ENCODE measurements at places on chromosomes 12 and 14.

- no peak for DNase-seq
These were observed 277.4 kb upstream of the SOX5 start for GRCh38 chr12:24226745-24227350.

GRCh38 chr14:95464514-95464913 lies 51.9 kb downstream of the SYNE3 start:
- DNase-seq: no peak

GRCh38 chr12:6167327-6168280 lies 32.6 kb upstream of the CD9 start:
- no peak for DNase-seq

DNA sequence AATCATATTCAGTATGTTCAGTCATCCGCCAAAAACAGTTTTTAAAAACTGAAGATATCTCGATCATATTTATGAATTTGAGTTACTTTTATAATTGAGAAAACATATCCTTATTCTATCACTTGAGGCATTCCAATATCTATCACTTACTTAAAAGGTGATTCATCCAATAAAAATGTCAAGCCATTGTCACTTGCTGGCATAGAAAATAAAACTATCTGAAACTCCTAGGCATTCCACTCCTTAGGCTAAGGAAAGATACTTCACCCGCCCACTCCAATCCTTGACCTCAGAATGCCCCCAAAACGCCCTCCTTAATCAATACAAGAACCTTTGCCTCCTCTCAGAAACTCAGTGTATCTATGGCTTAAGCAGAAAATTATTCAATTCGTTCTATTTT lies 51.3 kb upstream of the AMIGO2 start:
- DNase-seq: no peak

GRCh38 chr14:104139460-104140212 lies 1.2 kb downstream of the KIF26A start:
- DNase-seq: peak; percentile 36

DNA sequence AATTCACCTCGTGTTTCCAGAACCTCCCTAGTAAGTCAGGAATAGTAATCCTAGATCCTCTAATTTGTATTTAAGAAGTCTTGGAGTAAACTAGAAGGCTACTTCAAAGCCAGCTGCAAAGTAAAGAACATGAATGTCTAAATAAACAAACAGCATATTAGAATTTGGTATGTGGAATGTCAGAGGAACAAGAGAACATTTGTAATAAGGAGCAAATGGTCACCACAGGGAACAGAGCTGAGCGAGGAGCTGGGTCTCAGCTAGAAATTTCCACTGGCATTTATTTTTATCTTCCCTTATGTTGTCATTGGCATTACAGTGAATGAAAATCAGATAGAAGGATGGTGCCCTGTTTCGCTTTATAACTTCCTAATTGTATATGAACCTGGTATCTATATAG lies 50.2 kb downstream of the FRMD6 start:
- no peak for DNase-seq

DNA sequence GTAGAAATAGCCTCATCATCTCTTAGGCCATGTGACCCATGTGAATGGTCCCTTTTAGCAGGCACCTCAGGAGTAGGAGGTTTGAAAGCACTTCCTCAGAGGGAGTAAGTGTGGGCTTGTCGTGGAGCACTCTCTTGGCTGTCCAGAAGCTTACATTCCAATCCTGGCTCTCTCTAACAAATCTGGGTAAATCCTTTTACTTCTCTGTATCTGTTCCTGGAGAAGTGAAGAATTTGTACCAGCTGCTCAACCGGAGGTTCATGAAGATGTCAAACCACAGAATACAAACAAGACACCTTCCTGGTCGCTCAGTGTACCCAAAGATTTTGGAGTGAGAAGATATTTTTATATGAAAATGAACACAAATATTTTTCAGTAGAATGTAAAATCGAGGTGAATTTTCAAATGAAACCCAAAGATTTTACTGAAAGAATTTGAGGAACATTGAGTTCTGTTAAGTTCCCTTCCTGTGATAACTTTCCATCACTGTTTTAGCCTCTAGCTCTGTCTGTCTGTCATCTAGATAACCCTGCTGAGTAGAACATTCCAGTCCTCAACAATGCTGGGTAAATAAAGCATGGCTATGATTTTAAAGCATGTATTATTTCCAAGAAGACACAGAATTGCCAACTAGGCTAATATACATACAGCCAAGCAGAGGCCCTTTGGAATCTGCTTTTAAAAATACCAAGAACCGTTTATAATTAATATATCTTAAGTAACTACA lies 263.9 kb upstream of the RGS6 start:
- DNase-seq: no peak

- DNase-seq: no peak
These were observed 103.1 kb downstream of the SEC23A start for GRCh38 chr14:38999949-39000348.

DNA sequence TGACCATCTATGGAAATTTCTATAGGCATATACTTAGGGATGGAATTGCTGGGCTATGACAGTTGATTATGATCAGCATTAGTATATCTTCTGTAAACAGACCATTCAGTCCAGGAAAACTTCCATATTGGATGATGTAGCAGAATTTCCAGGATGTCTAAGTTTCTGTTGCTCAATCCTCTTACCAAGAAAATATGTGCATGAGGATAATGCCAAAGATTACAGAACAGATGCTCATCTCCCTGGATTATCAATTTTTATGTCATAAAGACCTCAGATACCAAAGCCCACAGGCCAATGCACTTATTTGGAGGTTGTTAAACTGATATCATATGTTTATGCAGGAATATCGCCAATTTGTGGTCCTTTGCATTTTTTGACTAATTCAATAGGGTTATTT lies 354.4 kb upstream of the FLRT2 start:
- no peak for DNase-seq

GRCh38 chr12:51517800-51518199 lies 73.2 kb upstream of the SCN8A start:
- peak; percentile 67 for DNase-seq

- DNase-seq: no peak
These were observed 123.4 kb downstream of the BICD1 start for GRCh38 chr12:32229971-32230612.

DNA sequence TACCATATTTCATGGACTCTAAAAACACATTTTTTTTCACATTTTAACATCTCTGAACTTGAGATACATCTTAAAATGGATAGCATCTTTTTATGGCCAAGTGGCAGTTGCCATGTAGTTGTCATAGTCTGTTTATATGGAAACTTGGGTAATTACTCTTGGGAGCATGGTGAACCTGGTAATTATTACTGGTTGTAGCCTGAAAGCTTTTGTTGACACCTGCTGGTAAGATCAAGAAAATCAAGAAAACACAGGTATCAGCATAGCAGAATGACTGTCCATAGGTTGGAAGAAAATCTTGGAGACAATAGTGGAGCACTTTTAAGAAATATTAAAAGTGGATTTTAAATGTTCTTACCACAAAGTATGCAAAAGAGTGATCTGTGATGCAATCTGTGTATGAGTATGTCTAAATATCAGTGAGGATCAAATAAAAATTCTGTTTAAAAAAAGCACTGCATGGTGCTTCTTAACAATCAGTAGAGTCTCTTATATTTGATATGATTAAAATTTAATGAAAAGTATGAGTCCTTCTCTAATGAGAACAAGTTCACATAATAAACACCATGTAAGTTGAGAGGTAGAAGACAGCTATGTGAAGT lies 44.2 kb downstream of the TTC8 start:
- no peak for DNase-seq

DNA sequence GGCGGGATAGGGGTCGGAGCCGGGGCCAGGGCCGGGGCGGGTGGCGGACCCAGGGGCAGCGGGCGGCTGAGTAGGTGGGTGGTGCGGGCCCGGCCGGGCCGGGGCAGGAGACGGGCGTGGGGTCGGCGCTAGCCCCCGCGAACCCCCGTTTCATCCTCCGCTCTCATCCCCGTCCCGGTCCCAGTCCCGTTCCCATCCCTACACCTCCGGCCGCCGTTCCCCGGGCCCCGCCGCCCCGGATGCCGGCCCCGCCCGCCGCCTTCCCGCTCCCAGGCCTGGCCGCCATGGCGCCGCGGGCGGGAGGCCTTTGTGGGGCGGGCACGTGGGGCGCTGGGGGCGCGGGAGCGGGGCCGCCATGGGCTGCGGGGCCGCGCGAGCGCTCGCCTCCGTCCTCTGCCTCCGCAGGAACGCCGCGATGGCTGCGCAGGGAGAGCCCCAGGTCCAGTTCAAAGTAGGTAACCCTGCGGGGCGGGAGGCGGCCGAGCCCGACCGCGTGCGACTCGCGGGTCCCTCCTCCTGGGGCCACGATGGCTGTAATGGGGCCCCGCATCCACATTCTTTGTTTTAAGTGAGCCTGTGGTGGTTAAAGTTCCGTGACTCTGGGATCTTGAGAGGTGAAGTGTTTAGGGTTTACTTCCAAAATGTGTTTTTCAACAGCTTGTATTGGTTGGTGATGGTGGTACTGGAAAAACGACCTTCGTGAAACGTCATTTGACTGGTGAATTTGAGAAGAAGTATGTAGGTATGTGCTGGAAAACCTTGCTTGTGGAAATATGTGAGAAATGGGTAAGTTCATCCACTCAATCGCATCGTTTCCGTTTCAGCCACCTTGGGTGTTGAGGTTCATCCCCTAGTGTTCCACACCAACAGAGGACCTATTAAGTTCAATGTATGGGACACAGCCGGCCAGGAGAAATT lies 572 bp downstream of the RAN start:
- no peak for DNase-seq

DNA sequence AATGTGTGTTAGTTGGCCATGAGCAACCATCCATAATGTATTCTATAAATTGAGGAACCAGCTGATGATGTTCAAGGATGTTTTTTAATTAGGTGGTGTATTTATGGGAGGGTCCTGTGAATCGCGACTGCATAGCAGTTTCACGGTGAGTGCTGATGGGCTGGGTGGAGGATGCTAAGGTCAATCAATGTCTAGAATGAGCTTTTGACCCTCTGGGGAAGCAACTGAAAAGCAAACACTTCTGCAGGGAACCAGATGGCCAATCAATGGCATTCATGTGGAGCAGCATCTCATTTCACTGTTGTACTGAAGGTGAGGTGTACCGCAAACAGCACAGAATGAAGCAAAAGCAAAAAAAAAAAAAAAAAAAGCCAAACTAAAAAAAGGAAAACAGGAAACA lies 676.1 kb upstream of the TMEM132C start:
- DNase-seq: no peak

GRCh38 chr12:117236456-117237001 lies 46.3 kb upstream of the FBXO21 start:
- DNase-seq: peak; percentile 96

DNA sequence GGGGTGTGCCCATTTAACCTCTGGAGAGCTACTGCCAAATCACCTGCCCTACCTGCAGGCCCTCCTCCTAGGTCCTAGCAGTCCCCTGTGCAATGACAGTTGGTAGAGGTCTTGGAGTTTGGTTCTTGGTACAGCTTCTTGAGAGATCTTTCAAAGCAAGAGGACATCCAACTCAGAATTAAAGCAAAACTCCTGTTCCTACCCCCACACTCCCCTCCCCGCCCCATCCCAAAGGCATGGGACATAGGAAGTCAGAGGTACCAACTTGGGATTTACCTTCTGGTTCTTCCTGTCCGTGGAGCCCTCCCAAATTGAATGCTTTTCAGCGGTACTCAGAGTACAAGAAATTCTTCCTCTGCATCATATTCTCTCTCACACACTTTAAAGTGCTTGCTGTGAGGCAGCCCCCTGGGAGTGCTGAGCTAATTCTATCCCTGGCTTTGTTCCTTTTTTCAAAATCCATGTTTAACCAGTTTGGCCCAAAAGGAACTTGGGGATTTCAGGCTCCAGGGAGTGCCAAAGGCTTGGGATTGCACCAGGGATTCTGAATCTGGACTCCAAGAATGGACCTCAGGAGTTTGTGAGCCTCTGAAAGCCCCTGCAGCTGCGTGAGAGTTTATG lies 40.8 kb downstream of the GALNT16 start:
- DNase-seq: no peak

DNA sequence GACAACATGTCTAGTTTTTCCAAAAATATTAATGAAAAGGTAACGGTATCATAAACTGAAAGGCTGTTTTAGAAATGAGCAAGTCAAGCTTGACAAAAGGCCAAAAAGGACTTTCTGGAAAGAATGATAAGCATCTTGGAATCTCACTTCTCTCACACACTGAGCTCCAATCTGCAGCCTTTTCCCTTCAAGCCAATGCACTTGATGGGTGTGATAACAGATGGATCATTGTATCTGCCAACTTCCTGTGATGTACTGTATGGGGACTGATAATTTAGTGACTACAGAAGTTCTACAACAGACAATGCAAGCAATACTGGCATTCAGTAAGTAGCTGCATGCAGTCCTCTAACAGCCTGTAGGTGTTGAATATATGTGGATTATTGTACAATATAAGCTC lies 147.1 kb downstream of the MED13L start:
- DNase-seq: no peak

DNA sequence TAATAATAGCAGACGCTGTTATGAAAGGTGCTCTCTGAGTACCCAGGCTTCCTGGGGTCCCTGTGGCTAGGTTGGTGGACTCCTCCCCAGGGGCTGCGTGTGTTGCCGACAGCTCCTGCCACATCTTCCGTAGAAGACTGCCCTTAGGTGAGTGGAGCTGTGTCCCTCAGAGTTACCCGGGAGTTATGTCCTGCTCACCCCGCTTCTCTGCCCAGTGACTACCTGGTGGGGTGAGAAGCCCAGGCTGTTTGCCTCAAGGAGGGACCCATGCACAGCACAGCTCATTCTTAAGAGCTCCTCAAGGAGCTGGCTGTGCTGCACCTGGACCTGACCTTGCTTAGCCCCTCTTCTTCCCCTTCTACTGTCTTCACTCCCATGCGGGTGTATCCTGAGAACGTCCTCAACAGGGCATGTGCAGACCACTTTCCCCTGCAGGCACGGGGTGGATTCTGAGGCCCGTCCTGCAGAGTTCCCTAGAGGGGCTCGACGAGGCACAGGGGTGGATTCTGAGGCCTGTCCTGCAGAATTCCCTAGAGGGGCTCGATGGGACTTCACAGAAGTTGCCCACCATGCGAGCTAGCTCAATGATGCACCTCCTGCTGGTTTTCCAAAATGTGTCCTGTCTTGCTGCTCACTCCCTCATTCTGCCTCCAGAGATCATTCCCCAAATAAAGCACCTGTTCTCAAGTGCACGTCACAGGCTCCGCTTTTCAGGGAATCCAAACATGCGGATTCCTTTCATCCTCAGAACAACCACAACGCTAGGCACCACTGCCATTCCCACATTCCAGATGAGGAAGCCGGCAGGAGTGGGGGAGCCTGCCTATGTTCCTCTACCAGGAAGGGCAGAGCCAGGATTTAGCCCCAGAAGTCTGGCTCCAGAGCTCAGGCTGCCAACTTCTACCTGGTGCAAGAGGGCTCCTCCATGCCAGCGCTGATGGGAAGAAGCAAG lies 231.9 kb downstream of the GLT1D1 start:
- no peak for DNase-seq

DNA sequence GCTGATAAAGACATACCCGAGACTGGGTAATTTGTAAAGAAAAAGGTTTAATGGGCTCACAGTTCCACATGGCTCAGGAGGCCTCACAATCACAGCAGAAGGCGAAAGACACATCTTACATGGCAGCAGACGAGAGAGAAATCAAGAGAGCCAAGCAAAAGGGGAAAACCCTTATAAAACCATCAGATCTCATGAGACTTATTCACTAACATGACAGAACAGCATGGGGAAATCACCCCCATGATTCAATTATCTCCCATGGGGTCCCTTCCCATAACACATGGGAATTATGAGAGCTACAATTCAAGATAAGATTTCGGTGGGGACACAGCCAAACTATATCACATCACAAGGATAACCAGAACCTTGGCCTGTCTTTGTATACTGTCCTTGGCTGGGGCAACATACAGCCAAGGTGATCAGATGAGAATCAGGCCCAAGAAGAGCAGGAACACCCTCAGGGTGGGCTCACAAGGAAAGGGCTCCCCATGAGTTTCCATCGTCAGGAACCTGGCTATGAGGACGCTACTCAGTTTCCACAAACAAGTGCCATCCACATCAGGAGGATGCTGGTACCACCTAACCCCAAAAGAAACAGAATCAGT lies 152.7 kb downstream of the FOXN3 start:
- no peak for DNase-seq

All from H9 (cell line).